Left ventricle myocardium inferior (tissue), 1 donor: ENCODE measurements at places on chromosomes 5 and 9. TPM values are rescaled to one million over a fixed set of nuclear protein-coding genes. Genes with fewer than 3 reads are reported as not detected.

PRRX2 gene
- 0.85 TPM for total RNA-seq

CEL gene
- total RNA-seq, result 1.9 TPM

OR1Q1 gene
- not detected for total RNA-seq

IFNA21 gene
- total RNA-seq, result not detected

DNA sequence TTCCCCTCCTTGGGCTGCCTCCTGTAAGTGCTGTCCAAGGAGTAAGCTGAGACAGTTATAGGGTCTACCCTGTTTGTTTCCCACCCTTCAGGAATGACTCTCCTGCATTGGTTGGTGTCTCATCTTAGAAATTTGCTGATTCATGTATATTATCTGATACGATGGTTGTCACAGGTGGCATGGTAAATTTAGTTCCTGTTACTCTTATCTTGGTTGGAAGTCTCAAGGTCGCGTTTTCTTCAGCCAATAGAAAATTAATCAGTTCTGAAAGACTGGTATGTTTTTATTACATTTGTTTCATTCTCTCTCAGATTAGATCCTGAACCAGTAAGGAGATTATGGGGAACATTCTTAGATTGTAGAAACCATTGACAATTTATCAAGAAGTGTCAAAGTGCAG is 42.7 kb downstream of the SCGB3A1 start:
- DNase-seq, result no peak

DNA sequence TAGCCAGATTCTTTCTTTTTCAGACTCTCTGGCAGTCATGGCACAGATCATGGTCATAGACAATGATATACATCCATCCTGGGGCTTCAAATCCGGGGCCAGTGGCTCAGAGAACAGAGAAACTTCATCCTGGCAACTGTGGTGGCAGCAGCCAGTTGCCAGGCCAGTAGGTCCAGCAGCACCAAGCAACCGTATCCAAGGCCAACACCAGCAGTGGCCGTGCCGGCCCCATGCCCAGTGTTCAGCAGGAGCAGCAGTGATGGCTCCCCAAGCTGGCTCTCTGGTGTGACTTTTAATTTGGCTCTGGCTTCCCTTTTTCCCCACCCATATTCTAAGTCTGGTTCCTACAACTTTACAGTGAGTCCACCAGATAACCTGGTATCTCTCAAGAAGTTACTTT is 300.5 kb downstream of the DEPDC1B start:
- DNase-seq, result no peak

GRCh38 chr5:95949810-95950209 is 11.8 kb downstream of the ELL2 start:
- no peak for DNase-seq

- no peak for DNase-seq
These were observed 49.2 kb downstream of the ESM1 start for GRCh38 chr5:54936201-54936600.

- DNase-seq, result no peak
These were observed 465.2 kb downstream of the LRRC70 start for GRCh38 chr5:63043792-63044191.

- DNase-seq, result no peak
These were observed 715 bp downstream of the RC3H2 start for GRCh38 chr9:122904466-122904822.

DNA sequence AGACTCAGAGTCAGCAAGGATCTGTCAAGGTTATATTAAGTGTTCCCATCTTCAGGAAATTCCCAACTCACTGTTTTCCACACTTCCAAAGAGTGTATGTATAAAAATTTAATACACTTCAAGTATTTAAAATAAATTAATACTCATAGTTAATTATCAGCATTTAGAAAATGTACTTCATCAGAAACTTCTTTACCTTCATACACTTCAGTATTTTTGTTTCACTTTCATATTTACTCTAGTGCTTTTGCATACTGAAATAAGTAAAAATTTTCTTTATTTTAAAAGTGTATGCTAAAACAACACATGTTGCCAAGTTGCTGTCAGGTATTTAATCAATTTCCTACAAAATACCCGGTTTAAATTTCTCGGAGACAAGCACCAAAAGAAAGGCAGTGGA is 16.5 kb downstream of the RICTOR start:
- DNase-seq, result no peak

DNA sequence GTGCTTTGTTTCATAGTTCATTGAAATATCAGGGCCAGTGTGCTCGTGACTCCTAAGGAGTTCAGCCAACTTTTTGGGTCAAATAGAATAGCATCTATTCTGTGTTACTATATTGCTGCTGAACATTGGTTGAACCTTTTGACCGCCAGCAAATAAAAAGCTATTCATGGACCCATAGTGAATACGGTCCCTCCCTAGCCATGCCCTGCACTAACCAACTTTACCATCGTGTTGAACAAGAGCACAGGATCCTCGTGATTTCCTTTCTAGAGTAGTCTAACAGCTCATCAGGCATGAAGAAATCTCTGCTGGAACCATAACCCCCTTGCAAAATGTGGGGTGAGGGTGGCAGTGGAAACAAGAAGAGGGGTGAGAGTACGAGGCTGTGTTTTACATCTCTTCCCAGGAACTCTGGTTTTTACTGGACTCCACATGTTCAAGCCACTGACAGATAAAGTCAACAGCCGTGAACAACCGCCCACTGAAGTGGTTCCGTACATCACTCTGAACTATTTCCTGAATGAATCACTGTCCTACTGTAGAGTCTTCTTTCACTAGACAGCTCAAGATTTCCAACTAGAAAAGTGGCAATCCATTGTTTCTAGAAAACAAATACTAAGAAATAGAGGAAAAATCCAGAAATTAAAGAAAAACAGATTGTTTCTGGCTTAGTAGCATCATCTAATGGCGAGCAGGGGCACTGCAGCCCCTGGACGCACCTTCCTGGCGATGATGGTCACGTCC is 70.1 kb upstream of the SPATA31E1 start:
- DNase-seq, result no peak

- DNase-seq, result peak; percentile 39
These were observed 36.6 kb upstream of the SPTLC1 start for GRCh38 chr9:92151691-92152393.

DNA sequence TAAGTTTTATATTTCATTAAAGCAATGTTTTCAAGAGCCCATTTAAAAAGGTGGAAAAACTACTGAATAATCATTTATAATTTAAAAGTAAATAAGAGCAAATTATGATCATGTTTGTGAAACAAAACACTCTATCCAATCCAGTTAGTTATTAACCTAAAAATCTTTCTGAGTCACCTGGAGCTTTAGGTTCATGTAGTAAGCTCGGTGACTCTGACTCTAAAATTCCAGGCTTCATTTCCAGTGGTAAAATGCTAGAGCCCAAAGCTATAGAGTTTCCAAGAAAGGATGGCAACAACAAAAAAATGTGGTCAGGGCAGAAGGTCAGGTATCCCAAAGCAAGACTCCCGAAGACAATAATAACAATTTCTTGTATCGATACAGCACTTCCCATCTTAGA is 76.1 kb upstream of the SPOCK1 start:
- no peak for DNase-seq

DNA sequence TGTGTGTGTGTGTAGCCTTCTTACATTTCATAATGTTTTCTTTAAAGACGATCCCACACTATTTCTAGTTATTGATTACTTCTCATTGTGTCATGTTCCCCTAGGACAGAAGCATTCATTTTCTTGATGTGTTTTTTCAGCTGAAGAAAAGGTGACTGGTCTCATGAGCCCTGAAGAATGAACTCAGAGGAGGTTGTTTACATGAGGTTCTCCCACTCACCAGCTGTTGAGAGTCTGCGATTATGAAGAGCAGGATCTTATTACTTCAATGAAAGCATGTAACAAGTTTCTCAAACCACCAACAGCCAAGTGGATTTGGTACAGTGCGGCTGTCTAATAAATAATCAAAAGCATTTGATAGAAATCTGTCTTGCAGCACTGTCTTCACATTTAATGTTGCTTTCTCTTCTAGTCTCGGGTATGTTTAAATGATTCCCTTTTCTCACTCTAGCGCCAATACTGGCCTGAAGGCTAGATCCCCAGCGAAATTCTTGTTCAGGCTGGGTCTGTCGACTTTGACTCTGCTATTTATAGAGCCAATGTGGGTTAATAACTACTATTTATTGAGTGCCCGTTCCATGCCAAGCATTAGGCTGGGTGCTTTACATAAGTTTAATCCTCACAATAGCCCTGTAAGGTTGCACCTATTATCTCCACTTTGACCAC is 9.6 kb upstream of the FSD1L start:
- no peak for DNase-seq

DNA sequence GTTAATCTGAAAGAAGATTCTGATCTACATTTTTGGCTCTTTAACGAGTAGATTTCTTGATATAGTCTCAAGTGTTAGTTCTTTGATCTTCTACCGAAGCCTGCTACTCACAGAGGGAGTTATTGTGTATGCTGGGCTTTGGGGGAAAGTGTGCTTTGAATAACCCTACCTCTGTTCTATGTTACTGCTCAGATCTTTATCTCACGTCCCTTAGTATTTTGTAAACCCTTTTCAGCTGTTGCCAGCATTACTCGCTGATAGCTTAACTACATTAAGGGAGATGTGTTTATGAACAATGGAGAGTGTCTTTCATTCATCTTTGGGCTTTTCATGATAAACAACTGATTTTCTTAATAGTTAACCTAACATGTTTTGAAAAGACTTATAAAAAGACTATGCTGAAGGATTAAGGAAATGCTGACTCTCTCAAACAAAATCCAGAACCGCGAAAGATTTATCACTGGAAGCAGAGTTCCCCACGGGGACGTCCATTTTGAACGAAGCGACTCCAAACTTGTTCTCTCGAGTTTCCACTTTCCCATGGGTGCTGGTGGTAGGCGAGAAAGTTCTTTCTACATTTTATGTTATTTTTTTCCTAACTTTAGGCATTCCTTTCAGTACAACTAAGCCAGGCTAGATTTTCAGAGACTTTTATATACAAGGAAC is 27.9 kb upstream of the ALDH1A1 start:
- DNase-seq, result no peak
